ENCODE measurements at places on chromosomes 13 and 19. TPM values are rescaled to one million over a fixed set of nuclear protein-coding genes. Genes with fewer than 3 reads are reported as not detected.
A peak's percentile ranks its signal among the peaks of the same experiment; 100 is the strongest.

DNA sequence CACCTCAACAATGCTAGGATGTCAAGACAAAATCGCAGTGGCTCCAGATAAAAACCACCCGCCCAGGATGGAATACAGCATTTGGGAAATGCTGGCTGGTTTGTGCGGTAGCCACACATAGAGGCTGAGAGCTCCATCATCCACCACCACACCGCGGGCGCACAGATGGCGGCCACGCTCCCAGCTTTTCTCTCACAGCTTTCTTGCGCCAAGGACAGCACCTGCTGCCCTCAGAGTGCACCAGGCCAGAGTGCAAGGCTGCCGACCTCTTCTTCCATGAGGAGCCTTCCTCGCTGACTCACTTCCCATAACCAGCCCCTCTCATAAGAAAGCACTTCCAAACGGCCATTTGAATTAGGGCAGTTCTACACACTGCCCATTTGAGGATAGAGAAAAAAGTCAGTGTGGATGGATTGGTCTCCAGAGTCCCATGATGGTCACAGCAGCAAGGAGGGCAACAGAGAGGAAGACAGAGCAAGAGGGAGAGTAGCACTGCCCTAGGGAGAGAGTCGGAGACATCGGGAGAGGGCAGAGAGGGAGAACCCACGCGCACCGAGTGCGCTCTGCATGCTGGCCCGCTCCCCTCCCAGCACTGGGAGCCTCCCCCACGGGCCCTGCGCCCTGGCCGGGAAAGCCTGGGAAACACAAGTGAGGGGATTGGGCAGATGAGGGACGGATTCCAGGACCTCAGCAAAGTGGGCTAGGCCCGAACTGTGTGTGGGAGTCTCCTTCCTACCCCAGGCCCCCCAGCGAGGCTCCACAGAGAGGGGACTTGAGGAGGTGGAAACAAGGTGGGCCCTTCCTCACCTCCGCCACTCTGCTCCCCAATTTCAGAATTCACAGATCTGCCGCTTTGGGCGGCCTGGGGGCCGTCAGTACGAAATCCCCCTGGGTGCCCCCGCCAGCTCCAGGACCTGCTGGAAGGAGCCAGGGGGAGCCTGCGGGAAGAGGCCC lies 156.9 kb downstream of the USP12 start:
- H3K36me3 ChIP-seq = no peaks in the 10 kb centered on the region
- no peak overlapping the region for H3K27ac ChIP-seq
- H3K4me3 ChIP-seq = no peak overlapping the region
- H3K27me3 ChIP-seq = peaks cover 3% of the 10 kb centered on the region
- H3K4me1 ChIP-seq = no peaks in the 10 kb centered on the region
- no peak for DNase-seq

DNA sequence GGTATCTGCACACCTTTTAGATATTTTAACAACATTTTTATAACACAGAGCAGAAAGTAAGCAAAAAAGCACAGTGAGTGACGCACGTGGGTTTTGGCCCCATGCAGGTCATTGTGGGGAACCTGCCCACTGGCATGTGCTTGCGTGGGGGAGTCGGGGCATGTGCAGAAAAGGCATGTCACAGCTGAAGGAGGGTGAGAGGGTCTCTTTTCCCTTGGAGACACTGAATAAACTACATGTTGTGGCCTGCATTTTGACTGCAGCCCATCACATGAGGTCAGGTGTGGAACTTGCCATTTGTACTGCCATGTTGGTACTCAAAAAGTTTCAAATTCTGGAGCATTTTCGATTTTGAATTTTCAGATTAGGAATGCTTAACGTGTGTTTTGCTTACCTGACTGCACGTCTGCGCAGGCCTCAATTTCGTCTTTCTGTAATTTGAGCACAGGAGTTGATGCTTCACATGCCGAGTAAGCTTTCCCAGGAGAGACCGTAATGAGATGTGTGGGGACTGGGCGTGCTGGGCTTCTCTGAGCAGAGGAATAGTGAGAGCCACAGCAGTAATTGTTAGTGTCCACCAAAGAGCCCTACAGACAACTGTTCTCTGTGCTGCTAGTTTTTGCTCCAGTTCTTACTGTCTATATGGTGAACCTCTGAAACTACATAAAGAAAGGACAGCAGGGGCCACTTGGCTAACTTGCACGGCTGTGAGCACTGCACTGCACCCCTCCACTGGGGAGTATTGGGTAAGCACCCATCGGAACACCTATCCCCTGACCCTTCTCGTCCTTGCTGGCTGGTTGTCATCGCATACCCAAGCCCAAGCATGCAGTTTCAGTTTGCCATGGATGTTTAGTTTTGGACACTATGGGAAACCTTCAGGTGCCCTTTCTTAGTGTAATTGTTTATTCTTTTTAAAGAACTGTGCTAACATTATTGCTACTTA lies 72.9 kb upstream of the GPR183 start:
- H3K27ac ChIP-seq = no peak overlapping the region
- no peak overlapping the region for H3K4me3 ChIP-seq
- H3K4me1 ChIP-seq = peaks cover 12% of the 10 kb centered on the region
- DNase-seq = no peak

- no peak overlapping the region for H3K4me3 ChIP-seq
- DNase-seq = no peak
- no peaks in the 10 kb centered on the region for H3K27me3 ChIP-seq
- H3K36me3 ChIP-seq = no peaks in the 10 kb centered on the region
Measured at GRCh38 chr19:3672993-3673392, 27.3 kb downstream of the PIP5K1C start.

DNA sequence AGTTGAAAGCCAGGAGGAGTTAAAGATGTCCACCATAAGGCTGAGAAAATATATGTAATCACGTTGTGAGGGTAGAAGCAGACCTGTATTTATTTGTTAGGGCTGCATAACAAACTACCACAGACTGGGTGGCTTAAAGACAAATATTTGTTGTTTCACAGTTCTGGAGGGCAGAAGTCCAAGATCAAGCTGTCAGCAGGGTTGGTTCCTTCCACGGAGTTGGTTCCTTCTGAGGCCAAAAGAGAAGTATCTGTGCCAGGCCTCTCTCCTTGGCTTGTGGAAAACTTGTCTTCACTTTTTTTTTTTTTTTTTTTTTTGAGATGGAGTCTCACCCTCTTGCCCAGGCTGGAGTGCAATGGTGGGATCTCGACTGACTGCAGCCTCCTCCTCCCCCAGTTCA lies 73.7 kb upstream of the SLAIN1 start:
- no peaks in the 10 kb centered on the region for H3K4me1 ChIP-seq
- no peak overlapping the region for H3K27ac ChIP-seq
- no peak for DNase-seq
- no peak overlapping the region for H3K4me3 ChIP-seq
- H3K36me3 ChIP-seq = no peaks in the 10 kb centered on the region

- H3K36me3 ChIP-seq = no peaks in the 10 kb centered on the region
- H3K27ac ChIP-seq = no peak overlapping the region
- no peak overlapping the region for H3K4me3 ChIP-seq
- no peak for DNase-seq
- H3K27me3 ChIP-seq = no peaks in the 10 kb centered on the region
- no peaks in the 10 kb centered on the region for H3K4me1 ChIP-seq
Measured at GRCh38 chr13:46861959-46862358, 34.9 kb downstream of the HTR2A start.

- H3K4me1 ChIP-seq = peaks cover 20% of the 10 kb centered on the region
- no peaks in the 10 kb centered on the region for H3K36me3 ChIP-seq
- no peak overlapping the region for H3K27ac ChIP-seq
- no peak for DNase-seq
Measured at GRCh38 chr13:94966422-94966955, 254.1 kb upstream of the SOX21 start.

DNA sequence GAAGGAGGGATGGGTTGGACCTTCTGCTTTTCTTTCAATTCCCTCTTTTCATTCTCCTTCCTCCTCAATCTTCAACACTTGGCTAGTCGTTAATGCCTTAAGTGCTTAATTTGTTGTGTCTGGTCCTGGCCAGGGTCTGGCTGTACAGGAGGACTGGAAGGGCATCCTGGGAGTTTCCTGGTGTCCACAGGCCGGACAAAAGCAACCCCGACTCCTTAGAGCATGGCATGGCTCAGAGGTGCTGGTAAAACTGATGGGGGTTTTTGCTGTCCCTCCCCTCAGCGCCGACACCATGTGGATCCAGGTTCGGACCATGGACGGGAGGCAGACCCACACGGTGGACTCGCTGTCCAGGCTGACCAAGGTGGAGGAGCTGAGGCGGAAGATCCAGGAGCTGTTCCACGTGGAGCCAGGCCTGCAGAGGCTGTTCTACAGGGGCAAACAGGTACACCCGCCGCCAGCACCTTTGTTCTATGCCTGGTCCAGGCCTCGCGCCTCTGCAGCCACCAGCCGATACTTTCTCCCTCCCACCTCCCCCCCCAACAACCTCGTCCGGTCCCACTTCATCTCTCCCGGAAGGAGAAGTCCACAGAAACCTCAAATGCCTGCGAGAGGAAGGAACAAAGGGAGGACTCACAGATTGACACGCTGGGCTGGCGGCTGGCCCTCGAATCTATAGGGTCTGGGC lies 1.4 kb downstream of the UHRF1 start:
- H3K4me3 ChIP-seq = peak overlapping the region; percentile 85
- H3K36me3 ChIP-seq = no peaks in the 10 kb centered on the region
- no peak overlapping the region for H3K27ac ChIP-seq
- peaks cover 55% of the 10 kb centered on the region for H3K4me1 ChIP-seq
- no peak for DNase-seq

The CD79A gene
- total RNA-seq = not detected

The SLC7A9 gene
- 0.40 TPM for total RNA-seq

The GARIN5A gene
- 5.0 TPM for total RNA-seq

The PSG11 gene
- total RNA-seq = not detected

The CYP4F2 gene
- 1.2 TPM for total RNA-seq

The MRPL4 gene
- 53.3 TPM for total RNA-seq

The ZNF490 gene
- 9.3 TPM for total RNA-seq

Measured in suprapubic skin (tissue), 4 donors.